Cerebellar nuclear complex (tissue), 1 donor: ENCODE measurements at places on chromosomes 11 and 22.

- no peak for DNase-seq
These were observed 44.7 kb downstream of the CCDC90B start for GRCh38 chr11:83241291-83241946.

DNA sequence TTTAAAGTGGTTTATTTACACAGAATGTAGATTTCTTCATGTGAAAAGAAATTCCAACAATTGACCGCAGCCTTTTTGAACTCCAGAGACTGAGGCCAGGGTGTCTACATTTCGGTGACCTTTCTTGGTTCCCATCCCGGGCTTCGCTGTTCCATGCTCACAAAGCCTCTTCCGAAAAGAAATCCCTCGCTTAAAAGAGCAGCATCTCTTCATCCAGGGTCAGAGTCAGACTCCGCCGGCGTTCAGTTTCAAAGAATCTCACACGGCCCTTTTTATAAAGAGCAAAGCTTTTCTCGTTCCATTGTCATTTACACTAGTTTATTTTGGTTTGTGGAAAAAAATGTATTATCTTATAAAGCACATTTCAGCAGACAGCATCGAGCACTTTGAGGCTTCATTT lies 530.6 kb upstream of the B3GAT1 start:
- DNase-seq, result no peak

- no peak for DNase-seq
These were observed 12.5 kb upstream of the NELL1 start for GRCh38 chr11:20656901-20657300.

DNA sequence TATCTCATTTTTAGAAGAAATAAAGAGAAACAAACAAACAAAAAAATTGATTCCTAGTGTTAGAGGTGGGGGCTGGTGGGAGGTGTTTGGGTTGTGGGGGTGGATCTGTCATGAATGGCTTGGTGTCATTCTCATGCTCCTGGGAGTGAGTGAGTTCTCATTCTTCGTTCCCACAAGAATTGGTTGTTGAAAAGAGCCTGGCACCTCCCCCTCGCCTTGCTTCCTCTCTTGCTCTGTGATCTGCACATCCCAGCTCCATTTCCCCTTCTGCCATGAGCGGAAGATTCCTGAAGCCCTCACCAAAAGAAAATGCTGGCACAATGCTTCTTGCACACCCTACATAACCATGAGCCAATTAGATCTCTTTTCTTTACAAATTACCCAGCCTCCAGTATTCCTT lies 277.8 kb downstream of the ST3GAL4 start:
- no peak for DNase-seq

- DNase-seq, result no peak
These were observed 352.5 kb upstream of the CCDC179 start for GRCh38 chr11:23212807-23213206.

- no peak for DNase-seq
These were observed 45.2 kb downstream of the SEZ6L start for GRCh38 chr22:26214466-26214865.

GRCh38 chr11:35045236-35045820 lies 93.6 kb upstream of the CD44 start:
- DNase-seq, result no peak

DNA sequence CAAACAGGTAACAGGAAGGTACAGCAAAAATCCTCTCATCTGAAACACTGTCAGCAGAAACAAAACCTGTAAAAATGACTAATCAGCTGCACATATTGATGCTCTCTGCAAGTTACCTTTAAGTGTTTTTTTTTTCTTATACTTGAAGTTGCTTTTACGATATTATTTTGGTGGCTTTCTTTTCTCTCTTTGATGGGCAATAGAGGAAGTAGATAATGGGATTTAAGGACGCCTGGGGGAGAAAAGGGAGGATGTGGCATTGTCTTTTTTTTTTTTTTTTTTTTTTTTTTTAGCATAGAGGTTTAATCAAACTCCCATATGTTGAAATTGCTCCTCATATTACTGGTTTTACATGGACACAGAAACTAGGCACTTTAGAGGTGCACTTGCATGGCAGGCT lies 11.4 kb upstream of the ADSL start:
- no peak for DNase-seq

DNA sequence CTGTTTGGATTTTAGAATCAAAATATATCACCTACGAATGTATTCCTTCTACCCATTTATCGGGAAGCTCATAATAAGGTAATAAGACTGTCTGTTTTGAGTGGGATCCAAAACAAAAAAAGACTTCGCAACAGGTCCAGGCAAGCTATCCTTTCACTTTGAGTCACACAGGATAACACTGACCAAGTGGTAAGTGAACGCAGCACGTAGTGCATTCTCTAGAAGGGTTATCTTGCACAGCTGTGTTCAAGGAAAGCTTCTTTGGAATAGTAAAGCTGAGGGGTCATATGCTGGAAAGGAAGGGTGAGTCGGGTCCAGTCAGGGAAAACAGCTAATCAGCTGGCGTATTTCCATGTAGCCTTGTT lies 22.3 kb upstream of the NRGN start:
- no peak for DNase-seq

DNA sequence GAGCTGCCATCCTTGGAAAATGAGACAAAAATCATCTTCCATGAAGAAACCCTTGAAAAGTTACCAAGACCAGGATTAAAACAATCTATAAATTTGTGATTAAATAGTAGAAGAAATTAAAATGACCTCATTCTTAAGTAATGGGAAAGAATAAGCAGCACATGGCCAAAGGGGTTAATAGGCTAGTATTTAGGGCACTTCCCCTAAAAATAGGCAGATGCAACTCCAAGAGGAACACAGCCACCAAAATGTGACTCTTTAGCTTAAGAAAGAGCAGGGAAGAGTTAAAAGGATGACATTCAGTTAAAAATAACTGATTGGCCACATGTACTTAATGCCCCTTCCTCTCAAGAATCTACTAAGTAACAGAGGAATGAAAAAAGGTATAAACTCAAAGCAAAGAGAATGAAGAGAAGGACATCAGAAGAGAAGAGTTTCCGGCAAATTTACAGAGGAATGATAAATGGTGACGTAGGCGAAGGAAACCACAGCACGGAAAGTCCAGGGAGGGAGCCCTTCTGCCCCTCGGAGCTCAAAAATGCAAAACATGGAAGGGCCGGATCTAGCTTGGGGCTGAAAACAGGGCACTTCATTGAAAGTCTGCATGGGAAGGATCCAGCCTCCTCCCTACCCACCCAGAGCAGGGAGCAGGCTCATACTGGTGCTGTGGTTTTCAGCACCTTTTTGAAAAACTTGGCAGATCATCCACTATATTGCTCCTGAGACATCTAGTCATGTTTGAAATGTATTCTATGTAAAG lies 17.8 kb downstream of the SCUBE2 start:
- no peak for DNase-seq

- DNase-seq, result no peak
These were observed 8.8 kb downstream of the FOXR1 start for GRCh38 chr11:118980191-118980881.

- no peak for DNase-seq
These were observed 28.9 kb upstream of the RAB1B start for GRCh38 chr11:66239511-66239910.

GRCh38 chr11:18193010-18193409 lies 20.4 kb downstream of the MRGPRX4 start:
- no peak for DNase-seq

GRCh38 chr11:130525307-130525706 lies 76.9 kb downstream of the ADAMTS15 start:
- no peak for DNase-seq

GRCh38 chr11:71934213-71934612 lies 5.4 kb downstream of the RNF121 start:
- no peak for DNase-seq

DNA sequence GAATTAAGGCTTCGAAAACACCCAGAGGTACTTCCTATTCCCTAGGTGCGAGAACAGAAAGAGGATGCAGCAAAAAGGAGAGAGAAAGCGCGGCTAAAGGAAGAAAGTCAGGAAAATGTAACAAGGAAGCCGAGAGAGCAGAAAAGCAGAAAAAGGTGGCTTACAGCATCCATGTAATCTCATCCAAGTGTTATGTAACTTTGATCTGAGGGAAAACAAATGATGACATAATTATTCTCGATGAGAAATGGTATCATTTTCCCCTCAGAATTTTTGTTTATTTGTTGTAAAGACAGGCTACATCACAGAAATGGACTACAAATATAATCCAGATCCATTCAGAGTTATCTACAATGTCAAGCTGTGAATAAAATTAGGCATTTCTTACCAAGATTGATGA lies 69.1 kb upstream of the APOA1 start:
- no peak for DNase-seq

GRCh38 chr22:37545703-37546436 lies 14.4 kb upstream of the CDC42EP1 start:
- DNase-seq, result no peak

DNA sequence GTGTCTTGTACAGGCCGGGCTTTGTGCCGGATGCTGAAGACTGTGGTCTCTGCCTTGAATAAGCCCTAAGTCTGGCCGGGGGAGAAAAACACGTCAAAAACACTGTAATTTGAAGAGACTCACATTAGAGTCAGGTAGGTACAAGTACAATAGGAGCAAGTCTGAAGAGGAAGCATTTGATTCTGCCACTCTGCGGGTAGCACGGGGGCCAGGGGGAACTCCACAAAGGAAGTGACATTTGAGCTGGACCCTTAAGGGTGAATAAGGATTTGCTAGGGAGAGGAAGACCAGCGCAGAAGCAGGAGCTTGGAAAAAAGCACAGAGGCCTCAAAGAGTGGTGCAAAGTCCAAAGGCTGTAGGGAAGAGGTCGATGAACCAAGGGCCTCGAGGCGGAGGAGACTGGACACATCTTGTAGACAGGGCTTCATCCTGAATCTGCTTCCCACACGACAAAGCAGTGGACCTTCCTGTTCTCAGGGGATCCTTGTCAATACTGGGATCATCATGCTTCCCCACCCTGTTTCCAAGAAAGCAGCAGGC lies 38.7 kb downstream of the BUD13 start:
- no peak for DNase-seq

DNA sequence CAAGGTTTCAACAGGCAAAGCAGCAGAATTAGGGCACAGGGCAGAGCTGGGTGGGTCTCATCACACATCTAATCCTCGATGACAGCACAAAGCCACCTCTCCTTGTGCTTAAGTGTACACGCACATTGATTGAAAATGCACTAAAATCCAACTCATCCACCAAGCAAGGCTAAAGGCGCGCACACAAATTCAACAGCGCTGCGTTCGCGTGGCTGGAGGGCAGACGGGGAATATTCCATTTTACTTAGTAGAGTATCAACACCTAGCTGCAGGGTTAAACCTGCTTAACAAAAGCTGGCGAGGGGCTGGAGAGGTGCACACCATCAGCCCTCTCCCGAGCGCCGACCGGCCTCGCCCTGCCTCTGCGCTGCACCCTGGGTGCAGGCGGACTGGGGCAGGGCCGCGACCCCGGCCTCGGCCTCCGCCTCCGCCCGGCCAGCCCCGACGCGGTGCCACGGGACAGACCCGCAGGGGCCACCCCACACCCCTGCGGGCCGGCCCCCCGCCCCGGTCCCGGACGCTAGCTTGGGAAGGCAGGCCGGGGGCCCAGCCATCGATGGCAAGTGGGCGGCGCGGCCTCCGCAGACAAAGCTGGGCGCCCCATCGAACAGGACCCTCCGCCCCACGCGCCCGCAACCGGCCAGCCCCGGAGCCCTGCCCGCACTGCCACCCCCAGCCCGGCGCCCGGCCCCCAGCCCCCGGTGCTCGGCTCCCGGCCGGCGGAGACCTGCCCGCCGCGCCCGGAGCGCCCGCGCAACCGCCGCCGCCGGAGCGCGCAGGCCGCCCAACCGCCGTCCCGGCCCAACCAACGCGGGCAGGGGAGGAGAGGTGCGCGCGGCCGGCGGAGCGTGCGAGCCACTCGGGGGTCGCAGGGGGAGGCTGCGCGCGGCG lies 929 bp downstream of the PRDM10 start:
- no peak for DNase-seq

- DNase-seq, result no peak
These were observed 4.5 kb downstream of the TMEM134 start for GRCh38 chr11:67464411-67465188.

GRCh38 chr11:121576531-121576930 lies 123.8 kb upstream of the SORL1-AS1 start:
- DNase-seq, result no peak

DNA sequence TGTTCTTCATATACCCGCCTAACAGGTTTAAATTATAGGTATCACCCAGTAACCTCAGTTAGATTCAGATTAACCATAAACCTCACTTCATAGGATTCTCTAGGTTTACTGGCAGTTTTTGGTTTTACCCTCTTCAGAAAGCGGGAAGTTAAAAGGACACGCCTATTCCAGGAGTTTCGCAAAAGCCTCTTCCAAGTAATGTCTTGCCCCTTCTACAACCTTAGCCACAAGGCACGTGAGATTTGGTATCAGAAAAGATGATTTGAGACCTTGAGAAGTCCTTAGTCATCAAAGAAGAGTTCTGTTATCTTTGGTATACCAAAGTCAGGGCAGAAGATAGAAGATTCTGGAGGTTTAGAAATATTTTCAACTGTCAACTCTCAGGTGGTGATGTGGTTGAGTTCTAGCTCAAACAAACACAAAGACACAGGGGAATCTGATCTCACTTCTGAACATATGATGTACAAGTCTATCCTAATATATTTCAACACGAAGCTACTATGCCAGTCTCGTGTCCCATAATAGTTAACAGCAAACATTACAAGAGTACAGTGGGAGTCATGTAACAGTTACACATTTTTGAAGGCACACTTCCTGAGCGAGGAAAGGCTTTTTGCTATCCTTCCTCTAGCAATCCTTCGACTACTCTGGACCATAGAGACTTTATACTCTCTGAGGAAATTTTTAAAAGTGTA lies 103.5 kb downstream of the USP35 start:
- DNase-seq, result no peak

DNA sequence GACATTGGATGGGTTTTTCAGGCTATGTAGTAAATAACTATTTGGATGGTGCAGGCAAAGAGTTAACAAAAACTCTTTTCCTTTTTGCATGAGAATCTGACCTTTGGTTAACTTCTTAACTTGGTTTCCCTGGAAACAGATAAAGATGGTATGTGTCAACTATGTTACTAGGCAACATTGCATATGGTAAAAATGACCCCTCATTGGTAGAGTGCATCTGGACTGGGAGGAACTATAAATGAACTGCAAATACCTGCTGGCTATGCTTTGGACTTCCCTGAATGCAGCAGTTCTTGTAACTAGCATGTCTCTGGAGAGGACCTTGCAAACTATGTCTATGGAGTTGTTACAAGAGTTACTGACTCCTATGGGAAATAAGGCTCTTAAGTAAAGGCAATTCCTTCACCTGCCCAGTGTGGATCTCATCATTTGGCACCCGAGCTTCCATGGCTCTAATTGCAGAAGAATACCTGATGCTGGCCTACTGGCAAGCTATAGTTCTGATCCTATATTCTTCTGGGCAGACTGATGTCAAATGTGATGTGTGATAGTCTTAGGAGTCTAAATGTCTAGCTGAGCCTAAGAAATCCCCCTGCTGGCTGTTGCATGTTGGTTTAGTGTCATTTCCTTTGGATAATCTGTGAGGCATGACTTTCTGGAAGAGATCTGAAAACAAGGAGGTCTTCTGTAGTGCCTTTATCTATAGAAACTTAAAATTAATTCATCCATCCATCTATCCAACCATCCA lies 126.7 kb upstream of the MTMR2 start:
- DNase-seq, result no peak

DNA sequence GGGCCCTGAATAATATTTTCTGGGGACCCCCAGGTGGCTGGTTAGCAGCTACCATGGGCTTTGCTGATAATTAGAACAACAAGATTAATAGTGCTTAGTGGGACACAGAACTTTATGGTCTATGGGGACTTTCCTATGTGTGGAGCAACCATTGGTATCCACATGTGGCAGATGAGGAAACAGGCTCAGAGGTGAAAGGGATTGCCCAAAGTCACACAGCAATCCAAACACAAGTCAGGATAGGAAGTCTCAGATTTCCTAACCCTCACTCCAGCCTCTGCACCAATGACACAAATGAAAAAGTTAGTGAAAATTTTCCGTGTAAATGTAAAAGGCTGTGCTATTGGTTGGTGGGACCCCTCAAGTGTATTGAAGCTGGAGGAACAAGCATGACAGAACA lies 15.3 kb upstream of the SLCO2B1 start:
- DNase-seq, result no peak
